ENCODE measurements at places on chromosomes 5 and 9.

- DNase-seq: no peak
These were observed 63.6 kb upstream of the DIRAS2 start for GRCh38 chr9:90706230-90706629.

GRCh38 chr5:151248651-151249050 lies 4.3 kb upstream of the GM2A start:
- DNase-seq: no peak

DNA sequence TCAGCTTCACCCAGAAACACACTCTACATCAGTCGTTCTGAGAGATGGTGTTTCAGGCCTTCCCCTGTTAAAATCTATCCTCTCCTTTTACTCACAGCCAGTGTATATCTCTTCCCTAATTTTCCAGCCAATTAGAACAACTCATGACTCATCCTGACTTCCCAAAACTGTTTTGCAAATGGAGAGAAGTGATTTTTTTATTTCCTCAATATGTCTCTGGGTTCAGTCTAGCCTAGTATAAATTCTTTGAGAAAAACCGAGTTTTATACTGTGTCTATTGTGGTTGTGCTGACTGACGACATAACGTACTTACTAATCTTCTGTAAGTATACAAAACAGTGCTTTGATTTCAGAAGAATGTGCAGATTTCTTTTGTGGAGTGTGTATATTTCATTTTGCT lies 28.4 kb upstream of the CAST start:
- DNase-seq: no peak

DNA sequence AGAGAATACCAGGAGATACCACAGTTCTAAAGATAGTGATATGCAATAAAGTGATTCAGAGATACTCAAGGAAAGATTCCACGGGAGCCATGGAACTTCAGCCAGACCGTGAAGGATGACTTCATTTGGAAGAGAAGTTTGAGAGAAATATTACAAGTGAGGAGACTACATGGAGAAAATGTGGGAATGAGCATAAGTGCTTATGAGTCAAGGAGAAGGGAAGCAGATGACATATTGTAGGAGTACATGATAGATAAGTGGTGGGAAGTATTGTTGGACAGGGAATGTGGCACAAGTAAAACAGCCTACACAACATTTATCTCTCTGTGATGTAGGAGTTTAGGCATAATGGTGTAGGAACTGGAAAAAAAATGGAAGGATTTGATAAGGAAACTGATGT lies 122.1 kb upstream of the FBXL17 start:
- DNase-seq: no peak

- no peak for DNase-seq
These were observed 4.1 kb downstream of the SLC23A1 start for GRCh38 chr5:139378941-139379361.

GRCh38 chr9:110995420-110996340 lies 42.6 kb downstream of the LPAR1 start:
- no peak for DNase-seq

GRCh38 chr5:107393851-107394250 lies 276.9 kb downstream of the EFNA5 start:
- no peak for DNase-seq

DNA sequence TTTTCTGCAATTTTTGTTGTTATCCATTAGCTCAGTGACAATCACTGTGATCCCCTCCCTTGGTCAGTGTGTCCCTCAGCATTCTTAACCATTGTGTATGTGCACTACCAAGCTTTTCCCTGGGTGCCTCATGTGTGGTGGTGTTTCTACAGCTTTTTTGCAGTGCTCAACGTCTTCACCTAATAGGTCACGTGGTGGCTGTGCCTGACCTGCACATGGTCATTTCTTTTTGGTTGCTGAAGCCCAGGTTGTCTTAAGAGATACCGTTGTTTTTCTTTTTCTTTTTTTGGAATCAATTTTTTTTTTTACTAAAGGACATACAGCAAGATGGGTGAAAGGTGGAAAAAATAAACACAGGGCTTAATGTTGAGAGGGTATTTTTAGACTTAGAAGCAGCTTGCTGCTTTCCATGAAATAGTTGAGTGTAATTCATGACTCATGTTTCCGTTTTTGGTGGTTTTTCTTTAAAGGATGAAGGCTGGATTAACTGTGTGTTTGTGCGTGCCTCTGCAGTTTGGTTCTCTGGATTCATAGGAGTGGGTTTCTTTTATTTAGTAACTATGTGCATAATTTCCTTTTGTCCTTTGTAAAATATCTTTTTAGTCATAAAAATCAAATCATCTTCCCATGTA lies 22.2 kb downstream of the SH3GL2 start:
- peak; percentile 35 for DNase-seq

GRCh38 chr5:50653946-50654345 lies 12.5 kb upstream of the PARP8 start:
- DNase-seq: no peak

DNA sequence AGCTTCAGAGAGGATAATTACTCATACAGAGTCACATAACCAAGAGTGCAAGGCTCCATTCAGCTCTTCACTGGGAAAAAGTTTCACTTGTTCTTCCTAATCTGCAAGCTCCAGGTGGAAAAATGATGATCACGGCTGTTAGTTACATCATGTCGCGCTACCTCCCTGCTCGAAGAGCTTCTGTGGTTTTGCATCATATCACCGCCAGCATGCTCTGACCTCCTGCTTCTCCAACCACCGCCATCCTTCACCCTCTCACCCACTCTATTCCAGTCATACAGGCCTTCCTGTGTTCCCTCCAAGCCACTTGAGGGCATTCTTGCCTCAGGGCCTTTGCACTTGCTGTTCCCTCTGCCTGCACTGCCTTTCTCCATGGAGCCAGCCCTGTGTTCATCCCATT lies 47.1 kb downstream of the COL27A1 start:
- no peak for DNase-seq

DNA sequence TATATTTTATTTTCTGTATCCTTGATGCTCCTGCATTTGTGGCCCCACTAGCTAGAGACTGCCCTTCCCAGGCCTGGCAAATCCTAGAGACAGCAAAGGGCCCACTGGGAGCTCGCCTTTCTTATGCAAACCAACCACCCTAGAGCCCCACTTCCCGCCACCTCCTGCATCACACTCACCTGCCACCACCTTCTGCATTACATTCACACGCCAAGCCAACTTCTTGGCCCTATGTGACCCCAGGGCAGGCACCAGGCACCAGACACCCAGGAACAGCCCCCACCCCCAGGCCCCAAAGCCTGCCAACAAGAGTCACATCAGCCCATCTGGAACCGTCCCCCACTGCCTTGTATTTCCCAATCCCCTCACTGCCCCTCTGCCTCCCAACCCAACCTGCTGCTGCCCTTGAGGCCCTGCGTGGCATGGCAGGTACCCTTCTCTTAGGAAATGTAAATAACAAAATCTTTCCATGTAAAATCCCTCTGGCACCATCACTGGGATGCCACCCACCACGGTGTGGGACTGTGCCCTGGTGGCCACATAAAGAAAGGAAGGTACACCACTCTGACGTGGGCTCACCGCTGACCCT lies 22.0 kb downstream of the ROR2 start:
- no peak for DNase-seq

GRCh38 chr5:80357671-80358070 lies 37.9 kb downstream of the SPZ1 start:
- DNase-seq: no peak
